ENCODE measurements at places on chromosomes 12 and 14.

DNA sequence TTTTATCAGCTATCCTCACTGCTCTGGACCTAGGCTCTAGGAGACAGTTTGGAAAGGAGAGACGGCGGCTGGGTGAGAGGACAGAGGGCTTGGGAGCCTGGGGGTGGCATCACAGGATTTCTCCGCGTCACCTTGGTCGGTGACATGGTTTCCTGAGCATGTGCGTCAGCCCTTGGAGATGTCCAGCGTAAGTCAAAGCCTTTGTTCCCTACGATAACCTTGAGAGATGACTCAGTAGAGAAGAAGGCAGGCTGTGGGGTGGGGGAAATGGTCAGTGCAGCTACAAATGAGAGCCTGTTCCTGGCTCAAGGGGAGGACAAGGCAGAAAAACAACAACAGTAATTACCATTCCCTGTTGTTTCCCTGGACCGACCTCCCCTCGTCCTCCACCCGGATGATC, 90.2 kb upstream of the TBX3 start:
- no peak for DNase-seq

DNA sequence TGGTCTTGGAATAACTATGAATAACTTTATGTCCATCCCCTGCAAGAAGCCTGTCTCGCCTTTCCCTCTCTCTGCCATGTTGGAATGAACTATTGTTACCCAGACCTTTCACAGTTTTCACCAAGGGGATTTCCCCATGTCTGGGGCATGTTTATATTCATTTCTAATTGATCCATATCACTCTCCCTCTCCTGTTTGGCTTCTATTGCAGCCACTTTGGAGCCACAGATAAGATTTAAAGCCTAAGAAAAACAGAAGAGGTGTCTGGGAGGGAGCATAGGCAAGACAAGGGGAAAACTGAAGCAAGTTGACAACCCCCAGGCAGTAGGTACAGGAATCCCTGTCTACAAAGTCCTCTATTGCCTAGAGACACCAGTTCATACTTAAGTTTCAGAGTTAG, 41.0 kb upstream of the FOXJ2 start:
- no peak for DNase-seq

GRCh38 chr12:109440851-109441490, 36.1 kb downstream of the KCTD10 start:
- DNase-seq: no peak

- no peak for DNase-seq
Observed at GRCh38 chr14:75230140-75230792, 48.4 kb upstream of the FOS start.

DNA sequence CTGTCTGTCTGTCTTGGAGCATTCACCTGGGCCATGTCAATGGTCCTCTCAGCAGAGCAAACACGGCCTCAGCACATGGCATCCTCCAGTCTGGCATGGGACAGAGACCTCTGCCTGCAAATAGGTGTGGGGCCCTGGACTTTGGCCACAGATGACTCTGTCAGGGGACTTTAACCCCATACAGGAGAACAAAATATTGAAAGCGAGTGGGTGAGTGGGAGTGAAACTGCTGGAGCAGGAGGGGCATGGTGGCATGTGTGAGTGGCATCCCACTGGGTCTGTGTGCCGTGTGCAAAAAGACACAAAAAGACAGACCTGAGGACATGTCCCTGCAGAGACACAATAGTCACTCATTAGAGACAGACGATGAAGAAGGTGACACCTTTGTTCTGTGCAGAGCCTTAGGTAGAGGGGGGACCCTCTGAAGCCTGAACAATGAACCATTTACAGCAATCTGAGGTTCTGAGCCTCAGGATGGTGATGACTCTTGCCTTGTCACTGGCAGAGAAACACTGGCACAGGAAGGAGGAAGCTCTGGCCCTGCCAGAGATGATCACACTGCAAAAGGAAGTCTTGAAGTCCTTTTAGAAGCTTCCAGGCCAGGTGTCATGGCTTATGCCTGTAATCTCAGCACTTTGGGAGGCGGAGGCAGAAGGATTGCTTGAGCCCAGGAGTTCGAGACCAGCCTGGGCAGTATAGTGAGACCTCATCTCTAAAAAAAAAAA, 7.5 kb downstream of the LAG3 start:
- no peak for DNase-seq
